ENCODE measurements at places on chromosomes 6 and 20.

GRCh38 chr6:165985806-165986299, 181.8 kb downstream of the TBXT start:
- DNase-seq = no peak

DNA sequence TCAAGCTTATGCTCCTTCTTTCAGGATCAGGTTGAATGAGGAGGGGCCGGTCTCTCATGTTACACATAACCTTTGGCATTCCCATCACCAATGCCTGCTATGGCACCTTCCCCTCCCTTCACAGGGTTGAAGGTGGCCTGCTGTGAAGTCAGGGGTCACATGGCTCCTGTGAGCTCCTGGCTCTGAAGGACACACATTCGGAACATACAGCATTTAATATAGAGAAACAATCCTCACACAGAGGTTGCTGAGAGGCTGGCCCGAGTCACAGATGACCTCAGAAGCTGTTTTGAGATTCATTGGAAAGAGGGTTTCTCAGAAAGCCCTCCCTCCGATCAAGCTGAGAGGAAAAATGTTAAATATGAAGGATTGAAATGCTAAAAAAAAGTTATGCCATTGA, 82.1 kb downstream of the PSMG4 start:
- DNase-seq = no peak

- no peak for DNase-seq
These were observed 24.2 kb upstream of the SNX9 start for GRCh38 chr6:157798851-157799250.

DNA sequence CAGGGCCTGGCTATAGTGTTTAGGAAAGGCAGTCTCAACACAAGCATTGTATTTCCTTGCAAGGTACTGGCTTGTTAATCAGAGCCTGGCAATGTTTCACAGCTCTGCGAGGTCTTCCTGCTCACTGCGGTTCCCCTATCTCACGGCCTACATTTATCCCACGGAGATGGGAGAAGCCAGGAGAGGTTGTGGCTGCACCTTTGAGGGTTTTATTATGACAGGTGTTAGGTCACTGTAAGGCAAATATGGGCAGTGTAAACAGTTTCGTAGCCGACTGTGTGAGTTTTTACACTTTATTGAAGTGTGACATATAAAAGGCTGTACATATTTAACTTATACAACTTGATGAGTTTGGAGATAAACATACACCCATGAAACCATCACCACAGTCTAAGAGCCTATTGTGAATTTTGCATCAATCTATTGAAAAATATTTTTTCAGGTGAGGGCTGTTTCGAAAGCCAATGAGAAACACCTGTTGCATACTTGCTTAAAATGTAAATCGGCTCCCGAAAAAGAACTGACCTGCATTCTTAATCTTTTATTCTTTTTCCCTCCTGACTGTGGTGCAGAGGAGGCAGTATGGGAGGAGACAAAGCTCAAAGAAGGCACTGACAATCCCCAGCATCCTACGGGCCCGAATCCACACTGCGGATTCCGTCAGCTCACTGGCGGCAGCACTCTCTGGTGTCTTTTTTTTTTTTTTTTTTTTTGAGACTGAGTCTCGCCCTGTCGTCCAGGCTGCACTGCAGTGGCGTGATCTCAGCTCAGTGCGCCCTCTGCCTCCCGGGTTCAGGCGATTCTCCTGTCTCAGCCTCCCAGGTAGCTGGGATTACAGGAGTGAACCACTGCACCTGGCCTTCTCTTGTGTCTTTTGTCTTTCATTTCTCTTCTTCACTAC, 7.5 kb upstream of the RBM38 start:
- DNase-seq = no peak

GRCh38 chr6:139473731-139474130, 99.3 kb upstream of the CITED2 start:
- no peak for DNase-seq

DNA sequence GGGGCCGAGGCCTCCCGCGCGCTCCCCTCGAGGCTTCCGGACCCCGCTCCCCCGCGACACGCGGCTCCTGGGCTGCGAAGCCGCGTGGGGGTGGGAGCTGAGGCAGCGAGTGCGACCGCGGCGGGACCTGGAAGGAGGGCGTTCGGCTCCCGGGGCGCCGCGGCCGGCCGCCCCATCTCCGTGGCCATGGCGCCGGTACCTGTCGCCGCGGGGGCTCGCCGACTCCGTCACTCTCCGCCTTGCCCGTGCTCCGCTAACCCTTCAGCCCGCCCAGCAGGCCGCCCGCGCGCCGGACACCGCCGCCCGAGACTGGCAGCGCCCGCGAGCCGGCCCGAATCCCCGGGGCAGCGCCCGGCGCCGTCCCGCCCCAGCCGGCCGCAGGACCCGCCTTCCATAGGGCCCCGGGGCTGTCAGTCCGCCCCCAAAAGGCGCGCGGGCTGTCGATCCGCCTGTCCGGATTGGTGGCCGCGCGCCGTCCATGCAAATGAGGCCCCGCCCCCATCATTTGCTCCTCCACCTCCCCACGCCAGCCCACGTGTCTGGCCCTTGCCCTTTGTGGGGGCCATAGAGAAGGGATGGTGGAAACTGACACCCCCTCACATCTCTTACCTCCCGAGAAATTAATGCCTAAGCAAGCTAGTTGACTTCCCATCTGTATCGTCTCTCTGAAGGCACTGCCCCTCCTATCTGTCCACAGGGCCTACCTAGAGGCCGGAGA, at the start of gene FKBP5:
Gene FKBP5 (minus strand): TSS at position 311 of the 718 bp plus-strand sequence. CDS start 46,091 bp downstream, outside the sequence.
- peak; percentile 99 for DNase-seq

- DNase-seq = no peak
These were observed 7.3 kb upstream of the FLRT3 start for GRCh38 chr20:14344746-14345145.

Data from hematopoietic multipotent progenitor cell treated with erythropoietin and hydrocortisone succinate and interleukin-3 and kit ligand, for 6 days (in vitro differentiated cells).